Stimulated activated CD8-positive, alpha-beta memory T cell treated with anti-CD3 and anti-CD28 coated beads, Interleukin-15, amount 100 ng/mL, for 4 hours (primary cell): ENCODE measurements at places on chromosomes 1 and 21.

DNA sequence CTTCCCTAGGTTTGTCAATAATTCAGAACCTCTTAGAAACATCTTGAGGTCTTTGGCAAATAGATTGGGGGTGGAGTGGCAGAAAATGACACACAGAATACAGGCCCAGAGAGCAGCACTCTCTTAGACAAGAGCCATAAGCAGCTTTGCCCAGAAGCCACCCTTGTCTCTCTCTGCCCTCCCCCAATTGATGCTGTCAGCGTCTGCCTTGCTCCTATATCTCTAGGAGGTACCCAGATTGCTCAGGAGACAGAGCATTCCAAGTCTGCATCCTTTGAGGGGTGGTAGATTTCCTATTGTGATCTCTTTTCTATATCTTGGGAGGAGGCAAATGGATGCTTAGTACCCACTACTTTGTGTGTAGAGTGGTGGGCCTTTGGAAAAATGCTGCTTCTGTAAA lies 1.8 kb downstream of the RGL1 start:
- DNase-seq = no peak

DNA sequence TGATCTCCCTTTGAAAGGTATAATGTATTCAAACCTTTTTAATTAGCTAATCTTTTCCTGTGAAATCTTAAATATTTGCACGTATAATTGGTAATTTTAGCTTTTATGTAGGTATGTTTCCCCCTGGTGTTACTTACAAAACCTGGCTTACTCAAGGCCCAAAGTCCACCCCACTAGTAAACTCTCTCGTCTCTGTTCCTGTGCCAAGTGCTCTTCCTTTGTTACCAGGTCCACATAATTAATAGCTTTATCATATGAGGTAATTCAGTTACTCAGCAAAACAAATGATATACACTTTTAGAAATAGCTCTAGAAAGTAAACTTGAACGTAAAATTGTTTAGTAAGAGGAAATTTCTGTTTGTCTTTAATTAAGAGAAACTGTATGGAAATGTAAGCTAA lies 36.7 kb downstream of the NFIA start:
- no peak for DNase-seq

- no peak for DNase-seq
These were observed 22.6 kb upstream of the FAM89A start for GRCh38 chr1:231062500-231063270.

DNA sequence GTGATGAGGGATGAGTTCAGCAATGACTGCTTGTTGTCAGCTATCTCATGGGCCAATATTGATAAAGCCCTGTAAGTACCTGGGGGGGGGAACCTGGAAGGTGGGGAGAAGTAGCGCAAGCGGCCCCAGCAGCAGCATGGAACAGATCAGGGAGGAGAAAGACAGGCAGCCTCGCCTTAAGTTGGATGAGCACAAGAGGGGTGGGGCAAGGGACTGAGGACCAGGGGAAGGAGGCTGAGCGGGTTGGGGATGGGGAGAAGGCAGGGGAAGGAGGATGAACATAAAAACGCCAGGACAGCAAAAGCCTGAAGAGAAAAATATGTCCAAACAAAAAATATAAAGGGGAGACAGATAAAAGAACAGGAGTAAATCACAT lies 70.6 kb downstream of the ALG14 start:
- no peak for DNase-seq

DNA sequence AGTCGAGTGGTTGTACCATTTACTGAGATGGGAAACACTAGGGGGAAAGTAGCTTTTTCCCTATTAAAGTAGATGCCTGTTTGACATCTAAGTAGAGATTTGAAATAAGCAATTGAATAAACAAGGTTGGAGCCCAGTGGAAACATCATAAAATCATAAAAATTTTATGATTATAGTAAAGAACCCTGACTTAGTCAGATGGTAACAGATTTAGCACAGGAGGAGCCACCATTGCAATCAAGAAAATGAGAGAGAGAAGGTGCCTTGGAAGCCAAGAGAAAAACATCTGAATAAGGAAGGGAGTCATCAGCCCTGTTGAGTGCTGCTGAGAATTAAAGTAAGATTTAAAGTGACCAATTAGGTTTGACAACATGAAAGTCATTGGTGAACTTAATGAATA lies 49.8 kb downstream of the SMG7 start:
- DNase-seq = no peak

- no peak for DNase-seq
These were observed 1.5 kb downstream of the FAM163A start for GRCh38 chr1:179744401-179745130.

GRCh38 chr21:46100020-46100419 lies 2.1 kb downstream of the COL6A2 start:
- DNase-seq = no peak

DNA sequence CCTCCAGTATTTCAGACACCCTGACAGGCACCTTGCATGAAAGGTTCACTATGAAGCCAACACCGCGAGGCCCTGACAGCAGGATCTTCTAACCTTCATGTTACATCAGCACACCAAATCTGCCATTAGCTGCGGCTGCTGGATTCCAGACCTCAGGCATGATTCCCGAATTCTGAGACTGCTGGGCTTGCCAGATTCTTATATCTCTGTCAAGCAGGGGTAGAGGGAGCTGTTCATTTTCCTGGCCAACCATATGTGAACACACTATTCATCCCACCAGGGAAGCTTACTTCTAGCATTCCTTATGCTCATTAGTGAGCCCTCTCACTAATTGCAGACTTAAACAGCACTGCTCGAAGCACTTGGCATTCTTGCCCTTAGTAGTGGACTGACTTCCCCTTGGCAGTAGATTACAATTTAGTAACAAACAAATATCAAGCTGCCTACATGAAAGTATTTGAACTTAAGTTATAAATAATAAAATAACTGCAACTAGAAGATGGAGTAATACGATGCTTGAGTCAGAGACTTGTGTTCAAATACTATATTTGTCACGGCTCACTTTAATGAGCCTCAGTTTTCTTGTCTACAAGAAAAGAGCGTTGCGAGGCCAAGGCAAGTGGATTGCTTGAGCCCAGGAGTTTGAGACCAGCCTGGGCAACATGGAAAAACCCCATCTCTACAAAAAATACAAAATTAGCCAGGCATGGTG lies 43.3 kb downstream of the NID1 start:
- DNase-seq = no peak

DNA sequence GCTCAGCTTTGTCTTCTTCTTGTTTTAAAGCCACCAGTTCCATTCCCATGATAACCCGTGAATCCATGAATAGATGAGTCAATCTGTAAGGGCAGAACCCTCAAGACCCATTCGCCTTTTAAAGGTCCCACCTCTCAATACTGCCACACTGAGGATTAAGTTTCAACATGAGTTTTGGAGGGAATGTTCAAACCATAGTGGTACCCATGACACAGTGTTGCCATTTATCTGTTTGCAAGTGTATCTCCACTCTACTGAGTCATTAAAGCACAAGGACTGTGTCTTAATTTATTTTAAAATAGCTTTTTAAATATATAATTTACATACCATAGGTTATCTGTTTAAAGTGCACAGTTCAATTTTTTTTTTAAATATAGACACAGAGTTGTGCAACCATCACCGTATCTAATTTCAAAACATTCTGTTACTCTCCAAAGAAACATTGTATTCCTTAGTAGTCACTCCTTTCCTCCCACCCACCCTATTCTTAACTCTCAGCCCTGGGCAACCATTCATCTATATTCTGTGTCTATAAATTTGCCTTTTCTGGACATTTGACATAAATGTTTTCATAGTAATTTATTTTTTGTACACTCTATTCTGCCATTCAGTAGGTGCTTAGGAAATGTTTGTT lies 4.8 kb upstream of the IL24 start:
- DNase-seq = no peak

- DNase-seq = no peak
These were observed 6.4 kb upstream of the THEM5 start for GRCh38 chr1:151859891-151860293.

- DNase-seq = no peak
These were observed 167.1 kb upstream of the KCNJ15 start for GRCh38 chr21:38089763-38090046.

DNA sequence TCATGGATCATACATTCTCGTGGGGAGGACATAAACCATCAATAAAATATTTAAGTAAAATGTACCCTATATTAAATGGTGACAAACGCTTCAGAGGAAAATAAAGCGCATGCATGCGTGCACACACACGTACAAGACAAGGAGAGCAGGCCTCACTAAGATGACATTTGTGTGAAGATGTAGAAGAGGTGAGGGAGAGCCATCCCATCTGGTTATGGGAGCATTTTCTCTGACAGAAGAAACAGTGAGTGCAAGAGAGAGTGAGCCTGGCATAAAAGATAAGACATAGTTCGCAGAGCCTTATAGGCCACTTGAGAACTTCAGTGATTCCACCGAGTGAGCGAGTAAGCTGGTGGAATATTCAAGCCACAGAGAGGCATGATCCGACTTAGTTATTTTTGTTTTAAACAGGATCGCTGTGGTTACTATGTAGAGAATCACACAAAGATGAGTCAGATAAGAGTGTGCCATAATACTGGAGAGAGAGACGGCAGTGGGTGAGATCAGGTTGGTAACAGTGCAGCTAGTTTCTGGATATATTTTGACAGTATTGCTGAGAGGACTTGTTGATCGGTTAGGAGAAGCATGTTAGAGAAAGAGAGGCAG lies 624.2 kb downstream of the PLPP3 start:
- DNase-seq = no peak

- DNase-seq = no peak
These were observed 256.7 kb downstream of the KIF26B start for GRCh38 chr1:245411245-245412036.

DNA sequence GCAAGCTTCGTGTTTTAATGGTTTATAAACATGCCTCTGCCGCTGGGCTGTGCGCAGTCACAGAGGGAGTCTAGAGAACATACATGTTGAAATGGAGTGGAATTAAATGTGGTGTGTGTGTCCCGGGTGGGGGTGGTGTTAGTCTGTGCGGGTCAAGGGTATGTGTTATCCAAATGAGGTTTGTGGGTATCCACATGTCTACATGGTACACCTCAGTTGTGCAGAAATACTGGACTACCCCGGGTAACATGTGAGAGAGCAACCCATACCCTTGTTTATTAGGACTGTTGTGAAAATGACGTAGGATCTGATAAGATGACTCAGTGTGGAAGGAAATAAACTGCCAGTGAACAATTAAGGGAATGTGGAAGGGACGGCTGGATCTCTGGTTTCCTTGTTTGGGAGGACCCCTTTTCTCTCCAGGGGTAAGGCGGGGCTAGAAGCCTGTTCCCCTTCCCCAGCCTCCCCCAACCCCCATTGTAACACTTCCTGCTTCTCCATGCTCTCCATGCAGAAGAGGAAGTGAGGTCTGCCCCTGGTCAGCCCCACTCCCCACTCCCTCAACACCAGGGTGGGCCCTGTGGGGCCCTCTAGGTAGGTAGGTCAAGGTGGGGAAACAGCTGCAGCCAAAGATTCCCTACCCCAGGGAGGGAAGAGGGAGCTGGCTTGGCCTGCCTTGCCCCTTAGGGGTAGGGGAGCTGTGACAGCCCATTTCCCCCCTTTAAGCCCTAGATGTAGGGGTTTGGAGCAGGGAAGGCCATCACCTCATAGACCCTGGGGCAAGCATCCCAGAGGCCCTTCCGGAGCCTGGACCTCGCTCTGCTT lies 690 bp downstream of the EPS8L3 start:
- no peak for DNase-seq

- no peak for DNase-seq
These were observed 63.6 kb upstream of the GNG12 start for GRCh38 chr1:67896826-67897225.

- no peak for DNase-seq
These were observed 36.2 kb downstream of the CACHD1 start for GRCh38 chr1:64505944-64506655.

- DNase-seq = no peak
These were observed 29.9 kb upstream of the IGSF21 start for GRCh38 chr1:18077657-18078215.

DNA sequence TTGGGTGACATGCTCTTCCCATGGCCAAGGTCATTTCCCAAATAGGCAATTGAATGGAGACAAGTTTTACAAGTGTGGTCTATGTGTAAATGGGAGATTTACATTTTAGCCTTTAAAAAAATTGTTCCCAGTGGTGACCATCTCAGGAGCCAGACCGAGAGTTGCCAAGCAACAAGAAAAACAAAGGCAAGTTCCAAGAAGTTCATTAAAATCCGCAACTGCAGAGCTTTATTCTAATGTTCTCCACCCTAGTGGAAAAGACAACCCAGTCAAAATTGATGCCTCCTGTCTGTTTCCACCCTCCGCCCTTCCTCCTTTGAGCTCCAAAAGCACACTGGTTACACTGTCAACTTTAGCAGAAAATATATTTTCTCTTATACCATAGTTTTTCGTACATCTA lies 33.2 kb upstream of the CD55 start:
- no peak for DNase-seq

DNA sequence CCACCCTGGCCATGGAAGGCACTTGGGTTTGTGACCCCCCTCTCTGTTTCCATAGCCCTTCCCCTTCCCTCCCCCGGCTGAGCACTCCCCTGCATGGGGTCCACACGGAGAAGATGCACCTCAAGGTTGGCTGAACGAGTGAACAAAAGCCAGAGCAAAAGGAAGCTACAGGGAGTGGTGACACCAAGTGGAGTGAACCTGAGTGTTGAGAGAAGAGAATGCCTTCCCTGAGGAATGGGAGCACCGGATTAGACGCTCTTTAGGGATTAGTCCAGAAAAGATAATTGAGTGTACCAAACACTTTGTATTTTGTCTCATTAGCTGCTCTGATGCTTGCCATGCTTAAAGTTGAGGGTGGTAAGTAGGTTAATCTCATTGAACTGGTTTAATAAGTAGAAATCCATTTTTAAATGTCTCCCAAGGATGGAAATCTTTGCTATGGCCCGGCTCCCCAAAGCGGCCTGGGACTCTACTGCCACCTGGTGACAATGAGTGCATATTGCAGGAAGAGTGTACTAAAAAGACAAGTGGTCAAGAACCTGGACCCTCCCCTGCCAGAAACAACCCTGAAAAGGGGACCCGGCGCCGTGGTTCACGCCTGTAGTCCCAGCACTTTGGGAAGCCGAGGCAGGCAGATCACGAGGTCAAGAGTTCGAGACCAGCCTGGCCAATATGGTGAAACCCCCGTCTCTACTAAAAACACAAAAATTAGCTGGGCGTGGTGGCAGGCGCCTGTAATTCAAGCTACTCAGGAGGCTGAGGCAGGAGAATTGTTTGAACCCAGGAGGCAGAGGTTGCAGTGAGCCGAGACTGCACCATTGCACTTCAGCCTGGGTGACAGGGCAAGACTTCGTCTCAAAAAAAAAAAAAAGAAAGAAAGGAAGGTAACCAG lies 150.6 kb upstream of the ZC3H12A start:
- DNase-seq = no peak

GRCh38 chr1:31904339-31905092 lies 33.7 kb downstream of the PTP4A2 start:
- no peak for DNase-seq

DNA sequence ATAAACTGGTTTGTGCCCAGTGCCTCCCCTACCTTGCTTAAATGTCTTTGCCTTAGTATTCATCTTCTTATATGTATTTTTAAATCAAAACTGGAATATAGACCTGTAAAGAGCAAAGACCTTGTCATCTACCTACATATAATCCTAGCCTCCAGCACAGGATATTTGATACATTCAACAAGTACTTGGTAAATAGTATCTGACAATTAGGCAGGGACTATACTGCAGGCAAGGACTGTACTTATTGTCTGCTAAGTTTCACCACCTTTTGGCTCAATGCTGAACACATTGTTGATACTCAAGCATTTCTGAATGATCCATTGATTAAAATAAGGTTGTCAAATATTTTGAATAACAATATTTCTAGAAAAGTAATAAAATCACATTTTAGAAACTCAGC lies 96.4 kb downstream of the PKN2 start:
- no peak for DNase-seq

- DNase-seq = no peak
These were observed 58.4 kb downstream of the ZNF281 start for GRCh38 chr1:200351425-200351824.
